Ascending aorta (tissue), 2 donors: ENCODE measurements at places on chromosomes 11 and 22.

GRCh38 chr11:6677018-6677417 is 6.1 kb downstream of the MRPL17 start:
- no peak for DNase-seq

DNA sequence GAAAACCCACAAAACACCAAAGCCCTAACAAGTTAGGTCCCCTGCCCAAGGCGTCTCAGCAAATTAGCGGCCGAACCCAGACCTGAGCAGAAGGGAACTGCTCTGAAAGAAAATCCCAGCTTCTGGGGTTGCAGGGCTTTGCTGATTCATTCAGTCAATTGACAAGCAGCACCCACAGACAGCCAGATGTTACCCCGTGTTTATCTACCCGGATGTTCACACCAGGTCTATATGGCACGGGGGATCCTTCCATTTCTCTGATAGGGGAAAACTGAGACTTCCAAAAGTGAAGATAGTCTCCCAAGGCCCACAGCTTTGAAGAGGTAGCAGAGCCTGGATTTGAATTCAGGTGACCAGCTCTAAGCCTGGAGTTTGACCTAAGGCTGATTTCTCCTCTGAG is 14.0 kb upstream of the OAF start:
- no peak for DNase-seq

DNA sequence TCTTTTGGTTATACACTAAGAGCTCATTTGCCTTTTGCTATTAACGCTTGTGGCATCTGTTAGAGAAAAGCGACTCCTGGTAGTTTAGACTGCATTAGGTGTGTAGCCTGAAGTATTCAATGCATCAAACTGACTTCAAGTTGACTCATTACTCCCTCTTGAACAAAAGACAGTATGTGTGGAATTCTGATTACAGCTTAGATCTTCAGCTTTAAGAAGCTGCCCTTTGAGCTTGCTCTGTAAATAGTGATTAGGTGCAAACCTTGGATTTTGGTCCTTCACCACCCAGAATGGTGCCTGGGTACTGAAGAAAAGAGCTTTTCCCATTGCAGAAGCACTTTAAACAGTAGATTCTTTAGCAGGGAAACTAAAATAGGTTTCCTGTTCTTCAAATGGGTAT is 62.1 kb downstream of the FAT3 start:
- DNase-seq = no peak

GRCh38 chr11:17547051-17547577 is at the start of gene OTOG:
Gene OTOG (plus strand): TSS chr11:17547259. CDS start chr11:17547373, 114 bp downstream.
- DNase-seq = no peak

GRCh38 chr11:1299621-1300020 is 9.8 kb downstream of the TOLLIP start:
- no peak for DNase-seq

DNA sequence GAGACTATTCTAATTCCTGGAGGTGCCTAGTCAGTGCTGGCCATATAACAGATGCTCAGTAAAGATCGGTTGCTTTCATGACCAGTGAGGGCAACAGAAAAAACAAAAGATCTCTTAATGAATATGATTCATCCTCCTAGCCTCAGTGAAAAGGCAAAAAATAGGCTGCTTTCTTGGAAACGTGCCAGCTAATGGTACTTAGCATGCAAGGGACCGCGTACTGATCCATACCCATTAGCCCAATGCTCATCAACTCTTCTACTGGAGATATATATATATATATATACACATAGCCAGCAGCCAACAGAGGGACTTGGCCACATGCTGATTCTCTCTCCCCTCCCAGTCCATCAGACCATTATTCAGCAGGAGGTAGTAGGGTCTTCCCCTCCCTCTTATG is 320.4 kb downstream of the KIRREL3 start:
- no peak for DNase-seq

DNA sequence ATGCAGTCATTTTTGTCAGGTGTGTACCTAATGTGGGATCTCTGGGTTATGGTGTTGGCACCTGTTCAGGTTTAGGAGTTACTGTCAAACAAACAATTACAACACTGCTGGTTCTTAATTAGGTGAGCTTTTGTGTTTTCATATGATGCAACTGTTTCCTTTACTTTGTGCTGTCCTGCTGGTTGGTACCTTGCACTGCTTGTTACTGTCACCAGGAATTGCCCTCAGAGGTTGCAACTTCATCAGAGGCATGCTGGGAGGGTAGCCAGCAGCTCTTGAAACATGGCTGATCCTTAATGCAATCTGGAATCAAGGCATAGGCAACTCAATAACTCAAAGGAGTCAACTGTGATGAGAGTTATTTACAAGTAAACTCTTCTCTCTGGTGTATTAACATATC is 400.3 kb downstream of the MIAT start:
- no peak for DNase-seq

- no peak for DNase-seq
These were observed 787.7 kb downstream of the NTM start for GRCh38 chr11:132158091-132158490.

GRCh38 chr11:108206969-108207682 is 15.3 kb downstream of the NPAT start:
- DNase-seq = no peak

- DNase-seq = no peak
These were observed 105.5 kb downstream of the PARVA start for GRCh38 chr11:12482839-12483238.

GRCh38 chr11:66004186-66004585 is 1.9 kb downstream of the BANF1 start:
- no peak for DNase-seq

GRCh38 chr11:112024178-112024772 is 933 bp upstream of the DLAT start:
- DNase-seq = no peak

DNA sequence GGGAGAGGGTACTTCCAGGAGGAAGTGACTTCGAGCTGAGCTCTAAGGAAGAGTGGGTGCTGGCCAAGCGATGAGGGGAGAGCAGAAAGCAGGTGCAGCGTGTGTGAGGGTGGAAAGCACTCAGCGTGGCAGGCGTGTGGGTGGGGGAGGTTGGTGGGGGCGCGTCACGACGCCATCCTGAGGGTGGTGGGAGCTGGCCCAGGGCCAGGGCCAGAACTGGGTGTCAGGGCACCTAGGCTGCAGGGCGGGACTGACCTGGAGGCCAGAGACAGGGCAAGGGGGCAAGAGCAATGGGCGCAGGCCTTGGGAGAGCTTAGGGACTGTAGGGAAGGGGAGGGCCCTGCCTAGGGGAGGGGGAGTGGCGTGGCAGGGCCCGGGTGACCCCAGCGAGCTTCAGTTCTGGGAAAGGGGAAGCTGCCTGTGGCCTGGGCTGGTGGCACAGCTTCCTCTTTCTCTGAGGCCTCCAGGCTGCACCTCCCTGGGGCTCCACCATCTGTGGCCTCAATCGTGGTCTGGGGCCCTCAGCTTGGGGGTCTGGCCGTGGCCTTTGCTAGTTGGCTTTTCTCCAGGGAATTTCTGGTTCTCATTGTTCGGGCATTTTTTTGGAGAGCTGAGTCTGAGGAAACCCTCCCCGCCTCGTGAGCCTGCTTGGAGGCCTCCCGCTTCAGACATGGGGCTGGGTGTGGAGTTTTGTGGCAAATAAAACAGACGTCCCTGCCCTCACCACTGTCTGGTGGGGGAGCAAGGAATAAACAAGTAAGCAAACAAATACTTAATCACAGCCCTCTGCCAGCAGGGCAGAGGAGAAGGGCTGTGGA is 8.9 kb downstream of the RELT start:
- peak; percentile 76 for DNase-seq

DNA sequence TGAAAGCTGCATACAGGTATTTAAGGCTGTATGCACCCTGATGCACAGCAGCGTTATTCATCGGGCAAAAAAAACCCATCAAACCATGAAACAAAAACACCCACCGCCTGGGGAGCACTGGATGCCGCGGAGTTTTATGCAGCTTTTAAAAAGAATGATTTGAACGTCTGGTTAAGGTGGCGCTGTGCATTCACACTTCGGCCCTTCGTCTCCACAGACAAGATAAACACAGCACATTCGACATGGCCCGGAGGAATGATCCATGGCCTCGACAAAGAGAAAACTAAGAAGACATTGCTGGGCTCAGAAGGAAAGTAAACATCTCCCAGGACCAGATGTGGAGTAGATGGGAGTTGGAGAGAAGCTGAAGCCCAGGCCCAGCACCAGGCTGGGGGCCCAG is 40.8 kb upstream of the GAL start:
- DNase-seq = no peak

- DNase-seq = no peak
These were observed 365.3 kb upstream of the PDGFD start for GRCh38 chr11:104529213-104529612.

DNA sequence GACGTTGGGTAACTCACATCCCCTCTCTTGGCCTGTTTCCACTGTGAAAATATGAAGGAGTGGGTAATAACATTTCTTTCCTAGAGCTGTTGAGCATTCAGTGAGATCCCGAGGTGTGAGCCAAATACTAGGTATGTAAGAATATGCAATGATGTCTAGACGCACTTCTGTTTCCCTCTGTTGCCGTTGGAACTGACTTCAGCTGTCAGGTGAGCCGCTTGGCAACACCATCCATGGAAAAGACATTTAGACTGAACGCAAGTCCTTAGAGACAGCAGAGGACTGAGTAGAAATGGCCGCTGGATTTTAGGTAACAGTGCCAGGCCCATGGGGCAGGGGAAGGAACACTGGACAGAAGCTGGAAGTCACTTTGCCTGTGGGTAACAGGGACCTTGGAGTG is 29.5 kb upstream of the SHANK2 start:
- DNase-seq = no peak

- DNase-seq = no peak
These were observed 108.4 kb downstream of the BLID start for GRCh38 chr11:122007601-122008071.

- no peak for DNase-seq
These were observed 14.8 kb upstream of the INCENP start for GRCh38 chr11:62108971-62109404.

DNA sequence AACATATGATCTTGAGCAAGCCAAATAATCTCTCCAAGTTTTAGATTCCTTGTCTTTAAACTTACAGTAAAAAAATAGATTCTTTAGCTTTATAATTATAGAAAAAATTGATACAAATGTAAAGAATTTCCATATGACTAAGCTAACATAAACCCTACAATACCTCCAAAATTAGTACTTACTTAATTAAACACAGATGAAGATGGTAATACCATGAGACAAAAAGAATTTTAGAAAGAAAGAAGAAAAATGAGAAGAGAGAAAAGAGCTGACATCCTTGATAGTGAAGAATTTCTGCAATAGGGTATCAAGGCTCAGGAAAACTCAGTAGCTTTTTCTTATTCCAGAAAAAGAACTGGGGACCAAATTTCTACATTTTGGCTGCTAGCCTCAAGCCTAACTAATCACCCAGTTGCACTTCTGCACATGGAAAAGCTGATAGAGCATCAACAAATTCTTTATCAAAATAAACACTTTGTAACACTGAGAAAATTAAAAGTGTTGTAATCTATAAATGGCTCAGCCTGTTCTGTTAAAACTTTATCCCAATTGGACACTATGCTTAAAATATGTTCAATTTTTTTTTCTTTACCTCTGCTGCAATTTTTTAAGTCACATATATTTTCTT is 24.7 kb upstream of the SOX6 start:
- no peak for DNase-seq

GRCh38 chr11:4025967-4026324 is 68.7 kb upstream of the RRM1 start:
- DNase-seq = no peak

DNA sequence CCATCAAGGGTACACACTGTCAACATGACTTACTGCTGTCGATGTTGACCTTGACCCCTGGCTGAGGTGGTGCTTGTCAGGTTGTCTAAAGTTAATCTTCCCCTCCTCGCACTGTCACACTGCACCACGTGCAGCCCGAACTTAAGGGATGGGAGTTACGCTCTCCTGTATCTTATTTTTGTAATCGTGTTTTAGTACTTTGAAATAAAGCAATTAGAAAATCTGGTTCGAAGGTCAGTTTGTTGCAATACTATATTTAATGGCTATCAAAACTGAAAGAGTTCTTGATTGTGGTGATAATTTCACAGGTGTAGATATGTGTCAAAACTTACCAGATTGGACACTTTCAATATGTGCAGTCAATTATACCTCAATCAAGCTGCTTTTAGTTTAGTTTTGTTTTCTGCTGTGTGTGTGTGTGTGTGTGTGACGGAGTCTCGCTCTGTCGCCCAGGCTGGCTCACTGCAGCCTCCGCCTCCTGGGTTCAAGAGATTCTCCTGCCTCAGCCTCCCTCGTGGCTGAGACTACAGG is 10.7 kb upstream of the ST14 start:
- DNase-seq = no peak

GRCh38 chr11:26248661-26249060 is 83.3 kb upstream of the ANO3 start:
- DNase-seq = no peak

DNA sequence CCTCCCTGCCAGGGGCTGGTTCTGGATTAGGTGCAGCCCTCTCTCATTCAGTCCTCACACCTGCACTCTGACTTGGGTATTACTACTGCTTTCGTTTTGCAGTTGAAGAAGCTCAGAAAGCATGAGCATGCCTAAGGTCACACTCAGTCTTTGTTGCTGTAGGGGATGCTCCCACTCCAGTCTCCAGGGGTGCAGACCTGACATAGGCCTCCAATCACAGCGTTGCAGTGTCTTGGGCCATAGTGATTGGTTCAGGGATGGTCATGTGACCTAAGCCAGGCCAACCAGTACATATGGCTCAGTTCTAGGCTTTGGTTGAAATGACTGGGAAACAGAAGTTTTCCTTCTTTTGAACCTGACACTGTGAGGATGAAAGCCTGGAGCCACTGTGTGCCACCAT is 61.7 kb downstream of the FBXO7 start:
- no peak for DNase-seq

GRCh38 chr11:11422411-11423128 is 69.5 kb upstream of the CSNK2A3 start:
- DNase-seq = no peak

- no peak for DNase-seq
These were observed 94.9 kb downstream of the SLC17A6 start for GRCh38 chr11:22433094-22433455.

GRCh38 chr11:1256257-1257045 is 33.6 kb downstream of the MUC5B start:
- DNase-seq = no peak

- no peak for DNase-seq
These were observed 533.1 kb upstream of the TENM4 start for GRCh38 chr11:79973721-79974617.
